ENCODE measurements at places on chromosomes 5 and 9.

DNA sequence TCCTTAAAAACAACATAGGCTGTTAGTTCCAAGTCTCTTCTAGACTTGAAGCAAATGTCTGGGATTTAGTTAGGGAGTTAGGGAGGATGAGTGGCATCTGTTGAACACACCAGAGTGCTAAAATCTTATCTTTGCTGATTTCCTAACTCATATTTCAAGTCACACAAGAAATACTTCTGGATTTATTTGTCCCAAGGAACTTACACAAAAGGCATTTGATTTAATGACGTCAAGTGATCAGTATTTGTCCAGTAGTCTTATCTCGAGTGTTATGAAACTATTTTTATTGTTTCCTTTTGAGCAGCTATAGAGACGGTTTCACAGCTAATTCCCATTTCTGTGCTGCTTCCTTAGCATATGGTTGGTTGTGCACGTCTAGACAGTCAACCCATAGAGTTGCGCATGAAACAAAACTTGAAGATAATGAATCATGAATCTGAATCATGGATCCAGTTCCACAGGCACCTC is 140.5 kb upstream of the TUT7 start:
- peak; percentile 52 for DNase-seq

DNA sequence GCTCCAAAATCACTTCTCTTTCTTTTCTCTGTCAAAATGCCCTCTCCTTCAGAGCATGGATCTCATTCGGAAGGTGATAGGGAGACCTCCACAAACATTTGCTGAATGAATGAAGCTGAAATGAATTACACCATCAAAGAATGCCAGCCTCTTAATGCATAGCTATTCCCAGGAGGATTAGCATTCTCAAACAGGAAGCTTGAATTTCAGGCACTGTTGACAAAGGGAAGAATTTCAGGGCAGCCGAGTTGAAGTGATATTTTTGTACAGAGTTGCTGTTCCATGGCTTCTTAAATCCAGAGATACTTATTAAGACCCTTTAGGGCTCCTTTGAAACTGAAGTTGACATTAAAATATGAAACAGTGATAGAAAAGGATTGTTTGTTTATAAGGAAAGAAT is 18.8 kb downstream of the HBEGF start:
- peak; percentile 73 for DNase-seq

GRCh38 chr9:120713257-120714087 is 798 bp downstream of the MEGF9 start:
- DNase-seq = no peak

- no peak for DNase-seq
Observed at GRCh38 chr5:168198359-168198758, 93.1 kb upstream of the WWC1 start.

DNA sequence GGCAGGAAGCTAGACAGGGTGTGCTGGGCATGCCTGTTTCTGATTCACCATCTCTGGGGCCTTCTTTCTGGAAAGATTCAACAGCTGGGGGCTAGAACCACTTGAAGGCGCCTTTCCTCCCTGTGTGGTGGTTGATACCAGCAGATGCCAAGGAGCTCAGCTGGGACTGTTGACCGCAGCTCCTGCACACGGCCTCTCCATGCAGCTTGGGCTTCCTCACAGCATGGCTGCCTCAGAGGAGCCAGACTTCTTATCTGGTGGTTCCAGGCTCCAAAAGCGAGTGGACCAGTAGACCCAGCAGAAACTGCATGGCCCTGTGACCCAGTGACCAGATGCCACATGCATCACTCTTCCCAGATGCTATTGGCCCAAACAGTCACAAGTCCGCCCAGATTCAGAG is 74.7 kb upstream of the COL5A1 start:
- no peak for DNase-seq
